Left renal cortex interstitium (tissue), 4 donors: ENCODE measurements at places on chromosomes 3 and 15. TPM values are rescaled to one million over a fixed set of nuclear protein-coding genes. Genes with fewer than 3 reads are reported as not detected.

RGMA gene
- 8.0 TPM for polyA plus RNA-seq

DNA sequence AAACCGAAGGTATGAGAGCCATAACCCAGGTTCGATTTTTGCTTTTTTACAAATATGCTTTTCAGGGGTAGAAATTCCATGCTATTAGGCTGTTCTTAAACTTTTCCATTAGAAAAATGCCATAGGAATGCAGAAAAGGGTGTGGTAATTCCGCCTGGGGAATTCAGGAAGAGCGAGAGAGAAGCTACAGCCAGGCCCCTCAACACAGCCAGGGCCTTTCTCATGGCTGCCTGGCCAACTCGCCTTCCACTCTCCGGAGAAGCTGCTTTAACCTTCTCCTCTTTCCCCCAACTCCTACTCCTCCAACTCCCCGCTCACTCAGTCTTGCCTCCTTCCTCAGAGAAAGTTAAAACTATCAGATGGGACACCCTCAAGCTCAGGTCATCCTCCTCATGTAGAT lies 9.1 kb upstream of the TICRR start:
- no peak for DNase-seq

GRCh38 chr15:101060576-101061551 lies 141.7 kb downstream of the LRRK1 start:
- DNase-seq: no peak

- no peak for DNase-seq
Measured at GRCh38 chr3:79286882-79287281, 480.9 kb downstream of the ROBO1 start.

DNA sequence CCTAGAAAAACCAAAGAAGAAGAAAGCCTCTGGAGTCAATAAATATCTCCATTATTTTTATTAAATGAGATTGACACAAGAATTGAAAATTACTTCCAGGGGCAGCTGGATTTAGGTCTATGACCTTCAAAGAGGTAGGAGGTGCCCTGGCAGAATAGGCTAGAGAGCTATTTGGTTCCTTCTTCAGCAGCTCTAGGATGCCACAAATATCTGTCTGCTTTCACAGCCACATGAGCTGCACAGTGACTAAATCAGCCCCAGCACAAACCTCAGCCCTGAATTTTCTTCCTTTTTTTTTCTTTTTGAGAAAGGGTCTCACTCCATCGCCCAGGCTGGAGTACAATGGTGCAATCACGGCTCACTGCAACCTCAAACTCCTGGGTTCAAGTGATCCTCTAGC lies 223.5 kb downstream of the ABHD5 start:
- no peak for DNase-seq

GRCh38 chr15:71716990-71717389 lies 93.4 kb upstream of the NR2E3 start:
- DNase-seq: no peak

- DNase-seq: no peak
Measured at GRCh38 chr3:48708481-48708889, 8.5 kb downstream of the IP6K2 start.

DNA sequence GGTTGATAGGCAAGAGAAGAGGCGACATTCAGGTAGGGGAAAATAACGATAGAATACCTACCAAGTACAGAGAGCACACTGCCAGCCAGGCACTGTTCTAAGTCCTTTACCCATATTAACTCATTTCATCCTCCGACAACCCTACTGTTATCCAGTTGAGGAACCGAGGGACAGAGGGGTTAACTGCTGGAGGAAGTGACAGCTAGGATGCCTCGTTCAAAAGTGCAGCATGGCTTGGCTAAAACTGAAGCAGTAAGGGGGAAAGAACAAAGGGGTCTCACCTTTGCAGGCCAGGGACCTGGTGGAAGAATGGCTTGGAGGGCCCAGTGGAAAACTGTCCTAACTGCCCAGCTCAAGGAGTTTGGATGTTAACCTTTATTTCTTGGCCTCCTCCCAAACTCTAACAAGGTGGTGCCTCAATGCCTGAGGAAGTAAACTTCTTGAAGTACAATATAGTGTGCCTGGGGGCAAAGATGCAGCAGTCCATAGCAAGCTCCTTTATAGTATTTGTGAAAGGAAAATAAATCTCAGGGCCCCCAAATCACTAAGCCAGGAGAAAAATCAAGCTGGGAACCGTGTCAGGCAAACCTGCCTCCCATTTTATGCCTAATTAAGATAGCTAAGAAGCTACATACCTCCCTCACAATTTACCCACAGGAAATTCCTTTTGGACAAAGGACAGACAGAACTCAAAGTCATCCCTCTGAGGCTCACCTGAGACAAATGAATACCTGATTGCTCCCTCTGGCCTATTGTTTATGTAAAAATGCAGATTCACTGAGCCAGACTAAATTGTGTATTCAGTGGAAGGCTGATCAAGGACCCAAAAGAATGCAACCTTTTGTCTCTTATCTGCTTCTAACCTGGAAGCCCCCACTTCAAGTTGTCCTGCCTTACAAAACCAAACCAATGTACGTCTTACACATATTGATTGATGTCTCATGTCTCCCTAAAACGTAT lies 1.6 kb upstream of the ITGB5 start:
- DNase-seq: no peak

DNA sequence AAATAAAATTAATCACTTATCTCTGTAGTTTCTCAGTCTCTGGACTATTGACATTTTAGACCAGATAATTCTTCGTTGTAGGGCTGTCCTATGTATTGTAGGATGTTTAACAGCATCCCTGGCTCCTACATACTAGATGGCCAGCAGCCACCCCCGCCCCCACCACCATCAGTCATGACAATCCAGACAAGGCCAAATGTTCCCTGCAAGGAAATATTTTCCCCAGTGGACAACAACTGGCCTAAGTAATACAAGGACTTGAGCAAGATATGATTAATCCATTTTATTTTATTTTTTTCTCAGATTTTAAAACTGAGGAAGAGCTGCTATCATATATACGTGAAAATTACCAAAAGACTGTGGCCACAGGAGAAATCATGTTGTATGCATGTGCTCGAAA lies 23.8 kb downstream of the TICRR start:
- no peak for DNase-seq

GRCh38 chr3:49703443-49703927 lies 14.1 kb downstream of the RNF123 start:
- DNase-seq: no peak

- no peak for DNase-seq
Measured at GRCh38 chr3:70386846-70387245, 74.4 kb upstream of the MDFIC2 start.
